ENCODE measurements at places on chromosomes 3 and 15.

DNA sequence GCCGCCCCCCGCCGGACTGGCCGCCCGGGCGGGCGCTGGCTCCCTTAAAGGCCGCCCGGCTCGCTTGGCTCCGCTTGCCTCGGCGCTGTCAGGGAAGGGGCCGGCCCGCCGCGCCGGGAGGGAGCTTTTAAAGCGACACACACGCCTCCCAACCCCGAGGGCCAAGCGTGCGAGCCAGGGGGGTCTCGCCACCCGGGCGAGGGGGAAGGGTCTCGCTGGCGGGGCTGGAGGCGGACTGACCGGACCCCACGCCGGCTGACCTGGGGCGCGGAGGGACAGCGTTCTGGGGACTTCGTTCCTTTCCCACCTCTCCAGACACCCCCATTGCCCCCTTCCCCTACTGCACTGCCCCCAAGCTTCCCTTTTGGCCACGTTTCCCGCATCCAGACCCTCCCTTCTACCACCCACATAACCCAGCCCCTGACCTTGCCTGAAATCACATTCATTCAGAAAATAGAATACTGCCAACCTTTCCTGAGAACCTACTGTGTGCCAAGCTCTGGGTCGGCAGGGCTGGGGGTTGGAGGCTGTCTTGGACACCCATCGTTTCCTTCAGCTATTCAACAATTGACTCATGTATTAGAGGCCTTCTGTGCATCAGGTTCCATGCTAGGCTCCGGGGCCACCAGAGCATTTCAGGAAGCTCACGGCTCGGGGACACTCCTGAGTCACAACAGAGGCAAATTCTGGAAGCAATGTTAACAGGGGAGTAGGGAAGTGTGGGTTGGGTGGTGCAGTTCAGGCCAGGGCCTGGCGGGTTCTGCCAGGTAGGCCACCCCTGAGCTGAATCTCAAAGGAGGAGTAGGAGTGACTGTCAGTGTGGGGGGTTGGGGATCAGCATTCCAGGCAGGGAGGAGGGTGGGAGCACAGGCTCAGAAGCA lies at the start of gene INSYN1:
TSS of gene INSYN1 (minus strand) at position 102 of the 881 bp plus-strand sequence. CDS start 2,221 bp downstream, outside the sequence.
- no peak for DNase-seq

- DNase-seq, result no peak
These were observed 6.0 kb downstream of the SKIL start for GRCh38 chr3:170363471-170363994.

DNA sequence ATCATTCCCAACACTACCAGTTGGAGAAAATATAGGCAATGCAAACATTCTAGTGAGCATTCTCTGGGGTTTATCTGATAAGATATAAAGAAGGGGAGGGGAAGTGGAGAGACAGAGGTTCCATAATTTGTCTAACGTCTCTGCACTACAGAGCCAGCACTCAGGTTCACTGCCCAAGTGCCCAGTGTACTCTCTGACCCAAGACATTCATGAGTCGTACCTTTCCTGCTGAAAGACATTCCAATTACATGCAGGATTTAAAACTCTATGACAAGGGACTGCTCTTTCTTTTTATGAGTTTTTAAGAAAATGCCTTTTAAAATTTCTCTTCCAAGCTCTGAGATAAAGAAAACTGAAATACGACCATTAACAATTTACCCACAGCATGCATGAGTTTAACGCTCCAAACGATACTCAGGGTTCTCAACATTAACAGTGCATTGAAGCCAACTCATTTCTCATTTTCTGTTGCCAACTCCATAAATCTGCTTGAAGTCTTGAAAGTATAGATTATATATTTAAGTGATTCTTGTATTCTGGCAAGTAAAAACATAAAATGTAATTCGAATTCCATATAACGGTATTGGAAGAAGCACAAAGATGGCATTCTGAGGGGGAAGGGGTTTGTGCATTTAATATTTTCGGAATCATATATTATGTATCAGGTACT lies 193.4 kb downstream of the SUCLG2 start:
- DNase-seq, result no peak

- DNase-seq, result no peak
These were observed 178.9 kb downstream of the IL5RA start for GRCh38 chr3:2931265-2931664.

GRCh38 chr3:58258392-58259055 lies 20.9 kb downstream of the ABHD6 start:
- DNase-seq, result no peak

DNA sequence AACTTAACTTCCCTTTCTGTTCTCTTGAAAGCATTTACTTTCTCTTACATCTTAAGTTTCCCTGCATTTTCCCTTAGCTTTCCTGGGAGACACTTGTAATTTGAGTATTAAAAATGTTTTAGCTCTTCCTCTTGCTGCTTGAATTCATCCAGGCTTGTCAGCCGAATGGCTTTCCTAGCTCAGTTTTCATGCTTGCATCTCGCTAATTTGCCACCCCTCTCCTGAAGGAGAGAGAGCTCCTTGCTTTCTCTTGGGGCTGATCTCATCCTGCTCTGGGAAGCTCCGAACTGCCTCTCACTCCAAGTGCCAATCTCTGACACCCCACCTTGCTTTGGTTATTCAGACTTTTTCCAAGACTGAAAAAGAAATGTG lies 374.6 kb upstream of the TBL1XR1 start:
- no peak for DNase-seq

DNA sequence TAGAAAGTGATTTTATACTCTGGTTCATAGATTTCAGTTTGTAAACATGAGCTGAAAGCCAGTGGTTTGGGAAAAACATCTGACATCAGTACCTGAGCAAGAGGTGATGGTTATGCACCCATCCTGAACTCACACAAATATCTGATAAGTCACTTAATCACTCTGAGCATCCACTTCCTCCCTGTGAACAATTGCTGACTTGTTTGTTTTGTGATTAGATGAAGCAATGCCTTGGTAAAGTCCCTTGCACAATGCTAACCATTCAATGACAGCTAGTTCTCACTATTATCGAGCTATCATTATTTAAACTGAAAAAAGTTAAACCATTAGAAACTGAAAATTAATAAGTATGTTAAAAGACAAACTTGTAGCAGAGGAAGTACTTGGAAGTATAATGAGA lies 303.0 kb downstream of the PLOD2 start:
- DNase-seq, result no peak

All from CD4-positive, CD25-positive, alpha-beta regulatory T cell (primary cell).